Cerebellar nuclear complex (tissue), 1 donor: ENCODE measurements at places on chromosomes 5 and 9.

DNA sequence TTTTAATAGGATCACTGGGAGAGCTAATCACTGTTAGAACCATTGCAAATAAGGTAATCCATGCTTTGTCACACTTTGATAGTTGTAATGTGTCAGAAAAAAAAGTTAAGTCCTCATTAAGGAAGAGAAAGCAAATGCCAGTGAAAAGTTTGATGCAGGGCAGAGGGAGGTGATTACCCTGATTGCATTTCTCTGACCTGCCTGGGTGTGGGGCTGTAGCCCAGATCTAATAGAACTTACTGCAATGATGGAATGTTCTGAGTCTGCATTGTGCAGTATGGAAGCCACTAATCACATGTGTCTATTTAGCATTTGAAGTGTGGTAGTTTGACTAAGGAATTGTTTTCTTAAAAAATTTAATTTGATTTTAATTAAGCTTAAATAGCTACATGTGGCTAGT is 202.7 kb downstream of the ATP10B start:
- no peak for DNase-seq

GRCh38 chr9:135835131-135835530 is 72.2 kb downstream of the CAMSAP1 start:
- DNase-seq = no peak

DNA sequence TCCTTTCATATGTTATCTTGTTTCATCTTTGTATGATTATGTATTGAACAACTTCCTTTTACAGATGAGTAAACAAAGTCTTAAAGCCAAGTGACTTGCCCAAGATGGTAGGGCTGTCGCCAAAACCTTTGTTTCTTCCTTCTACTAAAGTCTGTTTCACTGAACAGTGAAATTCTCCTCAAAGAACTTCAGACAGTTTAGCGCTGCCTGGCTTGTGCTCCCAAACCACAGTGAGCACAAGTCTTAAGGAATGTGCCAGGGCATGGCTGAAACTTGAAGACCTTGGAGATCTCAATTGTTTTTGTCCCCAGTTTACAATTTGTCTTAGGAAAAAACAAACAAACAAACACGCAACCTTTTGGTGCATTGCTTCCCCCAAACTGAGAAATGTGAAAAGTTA is 273.5 kb downstream of the CRB2 start:
- no peak for DNase-seq

- DNase-seq = no peak
These were observed 203.9 kb downstream of the C9orf50 start for GRCh38 chr9:129416821-129417539.

DNA sequence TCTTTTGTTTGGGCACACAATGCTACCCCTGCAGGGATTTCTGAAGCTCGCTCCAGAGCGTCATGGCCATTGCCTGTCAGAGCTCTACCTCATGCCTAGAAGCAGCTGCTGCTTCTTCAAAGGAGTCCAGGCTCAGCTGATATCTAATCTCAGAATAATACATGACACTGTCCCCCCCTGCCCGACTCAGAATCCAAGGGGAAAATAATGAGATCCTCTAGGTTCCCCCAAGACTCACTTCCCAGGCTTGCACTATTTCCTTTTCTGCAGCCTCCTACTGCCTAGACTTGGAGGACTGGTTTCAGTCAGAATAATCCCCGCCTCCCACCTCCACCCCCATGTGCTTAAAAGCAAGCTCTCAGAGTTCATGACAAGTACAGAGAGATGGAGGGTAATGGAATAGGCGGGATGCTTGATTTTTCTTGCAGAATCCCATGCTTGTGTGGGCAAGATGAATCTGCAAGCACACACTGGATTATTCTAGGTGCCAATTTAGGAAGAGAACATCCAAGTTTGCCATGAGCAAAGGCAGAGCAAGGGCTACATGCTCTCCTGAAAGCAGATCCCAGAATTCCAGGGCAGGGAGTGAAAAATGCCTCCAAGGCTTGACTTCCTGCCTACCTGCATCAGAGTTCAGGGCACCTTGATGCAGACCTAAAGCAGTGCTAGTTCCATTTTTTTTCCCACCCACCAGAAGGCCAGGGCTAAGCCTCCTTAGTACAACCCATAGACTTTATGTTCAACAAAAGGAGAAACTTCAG is 97.4 kb upstream of the IFNK start:
- no peak for DNase-seq

GRCh38 chr9:135147474-135147805 is 60.0 kb downstream of the OLFM1 start:
- no peak for DNase-seq

DNA sequence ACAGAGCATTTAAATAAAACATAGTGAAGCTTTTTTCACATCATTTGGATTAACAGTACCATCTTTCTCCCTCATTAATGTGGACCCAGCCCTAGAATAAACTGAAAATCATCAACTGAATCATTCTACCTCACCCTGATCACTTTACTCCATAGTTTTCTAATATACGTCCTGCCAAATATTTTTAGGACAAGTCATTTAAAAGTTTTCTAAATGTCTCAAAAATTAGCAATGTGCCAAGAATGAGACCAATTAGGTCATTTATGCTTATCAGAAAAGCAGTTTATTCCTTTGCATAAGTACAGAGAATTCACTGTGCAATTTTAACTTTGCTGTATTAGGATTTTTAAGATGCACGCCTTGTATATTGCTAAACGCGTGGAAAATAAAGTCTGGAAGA is 284.4 kb downstream of the PIK3R1 start:
- DNase-seq = no peak

- no peak for DNase-seq
These were observed at the start of gene NEURL1B for GRCh38 chr5:172640822-172641358. TSS of gene NEURL1B (plus strand) at chr5:172641263. CDS start at chr5:172641407, 144 bp downstream.

DNA sequence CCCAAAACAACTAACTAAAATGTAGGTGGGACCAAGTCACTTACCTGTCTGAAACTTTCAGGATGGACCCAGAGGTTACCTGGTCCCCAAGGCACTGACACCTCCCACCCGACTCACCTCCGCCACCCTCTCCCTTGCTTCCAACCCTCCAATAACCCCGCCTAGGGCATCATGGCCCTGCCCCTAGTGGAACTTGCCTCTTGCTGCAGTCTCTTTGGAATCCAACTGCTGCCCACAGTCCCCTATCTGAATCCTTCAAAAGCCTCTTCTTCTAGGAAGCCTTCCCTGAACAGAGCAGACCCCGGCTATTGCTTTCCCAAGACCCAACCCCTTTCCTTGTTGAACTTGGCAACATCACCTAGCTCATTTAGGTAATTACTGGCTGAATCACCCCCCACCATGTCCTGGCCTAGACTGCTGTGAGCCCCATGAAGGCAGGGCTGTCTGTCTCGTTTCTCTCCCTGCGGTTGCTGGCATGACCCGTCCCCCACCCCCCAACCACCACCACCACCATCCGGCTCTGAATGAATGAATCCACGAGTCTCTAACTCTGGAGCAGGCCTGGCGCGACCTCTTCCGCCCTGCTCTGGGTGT is 9.4 kb downstream of the CRB2 start:
- no peak for DNase-seq

DNA sequence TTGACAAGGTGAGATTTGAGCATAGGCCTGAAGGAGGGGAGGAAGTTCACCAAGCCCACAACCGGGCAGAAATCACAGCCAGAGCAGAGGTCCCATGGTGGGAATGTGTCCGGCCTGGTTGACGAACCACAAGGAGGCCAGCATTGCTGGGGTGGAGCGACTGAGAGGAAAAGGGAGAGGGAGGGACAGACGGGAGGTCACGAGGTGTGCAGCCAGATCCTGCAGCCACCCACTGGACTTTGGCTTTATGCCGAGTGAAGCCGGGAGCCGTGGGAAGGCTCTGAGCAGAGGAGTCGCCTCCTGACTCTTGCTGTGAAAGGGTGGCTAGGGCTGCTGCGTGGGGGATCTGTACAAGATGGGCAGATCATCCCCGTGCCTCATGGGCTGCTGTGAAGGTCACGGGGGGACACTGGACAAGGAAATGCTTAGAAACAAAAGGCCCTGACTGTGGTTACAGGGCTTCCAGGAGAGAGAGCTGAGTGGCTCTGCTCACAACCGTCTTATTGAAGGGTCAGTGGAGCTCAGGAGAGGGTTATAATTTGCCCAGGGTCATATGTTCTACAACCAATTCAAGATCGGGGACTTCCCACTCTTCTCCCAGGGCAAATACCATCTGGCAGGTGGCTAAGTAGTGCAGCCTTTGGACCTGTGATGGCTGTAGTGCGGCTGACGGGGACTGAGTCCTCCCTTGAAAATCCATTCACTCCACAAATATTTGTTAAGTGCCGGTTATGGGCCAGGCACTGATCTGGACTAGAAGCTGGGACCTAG is 15.6 kb upstream of the CD74 start:
- DNase-seq = no peak

GRCh38 chr9:38227656-38228055 is 158.6 kb upstream of the SHB start:
- DNase-seq = no peak

GRCh38 chr5:35312267-35312666 is 82.0 kb upstream of the PRLR start:
- DNase-seq = no peak

GRCh38 chr5:148860599-148860998 is 34.2 kb downstream of the ADRB2 start:
- DNase-seq = no peak

- DNase-seq = no peak
These were observed 8.3 kb upstream of the NRARP start for GRCh38 chr9:137310189-137311052.

- DNase-seq = no peak
These were observed 191.3 kb upstream of the RASA1 start for GRCh38 chr5:87076411-87076810.

GRCh38 chr5:174187001-174187400 is 141.5 kb downstream of the NSG2 start:
- DNase-seq = no peak

GRCh38 chr9:107684224-107684623 is 194.7 kb upstream of the KLF4 start:
- DNase-seq = no peak

DNA sequence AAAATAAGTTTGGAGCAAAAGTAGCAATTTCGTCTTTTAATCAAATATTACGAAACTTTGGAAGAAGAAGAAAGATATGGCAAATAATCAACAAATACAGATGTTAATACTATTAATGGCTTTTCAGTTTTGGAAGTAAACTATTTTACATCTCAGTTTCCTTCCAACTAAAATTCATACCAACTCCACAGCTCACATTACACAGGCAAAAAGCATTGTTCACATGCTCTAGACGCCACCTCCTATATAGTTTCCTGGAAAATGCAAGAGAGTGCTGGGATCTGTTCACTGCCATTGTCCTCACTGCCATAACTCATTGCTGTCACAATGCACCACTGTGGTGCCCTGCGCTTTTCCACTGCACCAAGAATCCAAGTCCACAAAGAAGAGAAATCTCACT is 149.0 kb upstream of the FTMT start:
- DNase-seq = no peak

DNA sequence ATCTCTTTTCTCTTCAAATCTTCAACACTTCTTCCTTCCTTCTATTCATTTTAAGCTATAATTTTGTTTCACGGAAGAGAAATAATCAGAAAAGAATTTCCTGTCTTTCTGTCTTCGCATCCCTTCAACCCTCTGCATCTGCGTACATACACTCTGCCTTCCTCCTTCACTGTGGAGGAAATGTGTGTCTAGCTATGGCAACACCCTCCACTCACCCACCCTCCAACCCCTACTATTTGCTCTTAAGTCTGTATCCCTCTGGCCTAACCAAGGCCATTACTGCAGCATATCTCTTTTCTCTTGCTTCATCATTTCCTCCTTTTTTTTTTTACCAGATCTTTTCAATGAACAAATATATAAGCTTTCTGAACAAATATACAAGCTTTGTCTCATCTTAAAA is 105.7 kb upstream of the NUDT12 start:
- no peak for DNase-seq

DNA sequence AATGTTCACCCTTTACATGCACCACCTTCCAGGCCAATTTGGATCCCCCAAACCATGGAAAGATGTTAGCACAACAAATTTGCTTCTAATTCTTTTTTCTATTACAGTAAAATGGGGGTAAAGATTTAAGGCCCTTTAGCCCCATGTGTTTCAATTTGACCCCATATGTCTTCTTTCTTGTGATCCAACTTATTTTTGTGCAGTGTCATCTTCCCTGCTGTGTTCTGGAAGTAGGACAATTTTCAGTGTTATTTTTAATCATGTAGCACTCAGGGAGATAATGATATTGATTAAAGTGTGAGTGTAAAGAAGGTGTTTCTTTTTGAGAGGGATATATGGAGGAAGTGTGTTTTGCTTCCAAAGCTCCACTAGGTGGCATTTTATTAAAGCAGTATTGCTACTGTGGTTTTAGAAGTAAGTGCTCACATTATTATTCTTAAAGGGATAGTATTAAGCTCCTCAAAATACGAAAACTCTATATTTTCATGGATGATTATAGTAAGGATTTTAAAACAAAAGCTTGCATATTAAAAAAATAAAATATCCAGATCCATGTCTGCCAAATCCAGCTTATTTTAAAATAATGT is 118.7 kb upstream of the ATP10B start:
- no peak for DNase-seq

- no peak for DNase-seq
These were observed 228.8 kb downstream of the PLK2 start for GRCh38 chr5:58231041-58231440.
